ENCODE measurements at places on chromosomes 3 and 15.
A peak's percentile ranks its signal among the peaks of the same experiment; 100 is the strongest.

- DNase-seq: no peak
Observed at GRCh38 chr15:57872281-57873030, 165.9 kb downstream of the POLR2M start.

DNA sequence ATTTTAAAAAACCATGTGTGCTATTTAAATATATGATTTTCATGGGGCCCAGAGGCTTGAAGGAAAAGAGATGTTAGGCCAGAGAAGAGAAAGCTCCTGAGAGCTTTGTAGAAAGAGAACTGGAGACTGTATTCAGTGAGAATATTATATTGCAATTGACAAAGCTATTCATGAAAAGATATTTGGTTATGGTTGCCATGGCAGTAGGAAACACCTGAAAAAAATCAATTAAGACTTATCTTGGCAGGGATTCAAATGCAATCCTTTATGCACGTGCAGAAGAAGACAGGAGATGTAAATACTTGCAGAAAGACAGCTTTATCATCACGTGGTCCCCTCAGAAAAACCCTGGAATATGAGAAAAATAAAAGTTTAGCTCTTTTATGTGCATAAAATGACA lies 636.0 kb upstream of the TBL1XR1 start:
- no peak for DNase-seq

DNA sequence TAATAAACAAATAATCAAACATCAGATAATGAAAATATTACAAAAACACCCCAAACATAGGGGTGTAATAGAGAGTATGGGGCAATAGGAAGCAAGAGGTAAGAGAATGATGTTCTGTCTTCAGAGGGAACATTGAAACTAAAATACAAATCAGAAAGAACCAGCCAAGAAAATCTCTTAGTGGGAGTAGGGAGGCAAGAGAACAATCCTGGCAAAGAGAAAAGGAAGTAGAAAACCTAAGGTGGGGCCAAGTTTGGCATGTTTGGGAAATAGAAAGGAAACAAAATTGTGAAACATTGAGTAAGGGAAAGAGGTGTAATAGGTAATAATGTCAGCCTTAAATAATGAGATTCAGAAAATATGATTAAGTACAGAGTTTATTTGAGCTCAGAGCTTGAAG lies 467.1 kb downstream of the RBMS3 start:
- DNase-seq: no peak

GRCh38 chr3:116980099-116980498 lies 270.5 kb downstream of the TUSC7 start:
- no peak for DNase-seq

DNA sequence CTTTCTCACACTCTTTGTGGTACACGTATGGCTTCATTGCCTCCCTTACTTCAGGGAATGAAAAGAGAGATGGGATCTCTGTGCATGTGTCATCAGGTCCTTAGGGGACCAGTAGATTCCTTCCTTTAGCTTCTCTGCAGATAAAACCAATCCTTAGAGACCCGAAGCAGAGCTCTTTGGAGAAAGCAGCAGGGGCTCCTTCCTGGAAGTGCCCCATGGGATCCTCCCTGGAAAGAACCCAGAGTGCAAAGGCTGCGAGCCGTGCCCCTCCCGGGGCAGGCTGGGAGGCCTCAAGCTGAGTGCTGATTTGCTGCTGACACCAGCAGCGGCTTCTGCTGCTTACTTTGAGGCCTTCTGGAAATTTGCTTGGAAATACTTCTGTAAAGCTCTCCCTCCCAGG lies 328.6 kb upstream of the RGMA start:
- no peak for DNase-seq

DNA sequence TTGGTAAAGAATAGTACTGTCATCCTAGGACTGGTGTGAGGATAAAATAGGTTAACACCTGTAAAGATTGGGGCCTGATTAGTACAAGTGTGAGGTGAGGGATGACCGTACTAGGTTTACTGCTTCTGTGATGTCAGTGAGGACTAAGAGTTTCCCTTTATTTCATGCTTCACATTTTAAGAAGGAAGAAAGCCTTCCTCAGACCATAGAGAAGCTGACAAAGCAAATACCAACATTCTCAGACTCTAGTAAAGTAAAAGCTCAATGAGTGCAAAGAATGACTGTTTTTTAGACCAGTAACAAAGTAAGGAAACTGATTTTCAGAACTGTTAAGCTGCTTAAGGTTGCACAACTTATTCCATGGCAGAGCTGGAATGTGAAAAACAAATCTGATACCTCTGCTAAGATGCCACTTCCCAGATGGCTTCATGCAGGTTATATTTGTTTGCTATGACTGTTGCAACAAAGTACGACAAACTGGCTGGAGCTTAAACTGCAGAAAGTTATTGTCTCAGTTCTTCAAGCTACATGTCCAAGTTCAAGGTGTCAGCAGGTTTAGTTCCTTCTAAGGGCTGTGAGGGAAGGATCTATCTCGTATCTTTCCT lies 354.9 kb downstream of the RSL24D1 start:
- no peak for DNase-seq

DNA sequence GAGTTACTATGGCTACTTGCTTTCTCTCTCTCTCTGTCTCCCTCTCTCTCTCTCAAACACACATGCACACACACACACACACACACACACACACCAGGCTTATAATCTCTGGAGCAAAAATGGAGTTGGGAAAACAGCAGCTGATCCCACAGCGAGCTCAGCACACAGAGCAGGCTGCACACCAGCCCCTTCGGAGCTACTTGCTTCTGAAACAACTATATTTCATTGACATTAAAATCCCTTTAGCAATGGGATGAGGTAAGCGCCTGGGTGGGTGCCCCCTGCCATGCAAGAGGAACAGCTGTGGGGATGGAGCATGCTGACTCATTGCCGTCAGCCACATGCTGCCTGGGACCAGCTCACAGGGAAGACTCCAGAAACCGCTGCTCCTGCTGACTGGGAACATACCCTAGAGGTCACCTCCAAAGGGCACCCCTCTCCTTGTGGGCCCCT lies 45.7 kb downstream of the B3GNT5 start:
- DNase-seq: peak; percentile 96

DNA sequence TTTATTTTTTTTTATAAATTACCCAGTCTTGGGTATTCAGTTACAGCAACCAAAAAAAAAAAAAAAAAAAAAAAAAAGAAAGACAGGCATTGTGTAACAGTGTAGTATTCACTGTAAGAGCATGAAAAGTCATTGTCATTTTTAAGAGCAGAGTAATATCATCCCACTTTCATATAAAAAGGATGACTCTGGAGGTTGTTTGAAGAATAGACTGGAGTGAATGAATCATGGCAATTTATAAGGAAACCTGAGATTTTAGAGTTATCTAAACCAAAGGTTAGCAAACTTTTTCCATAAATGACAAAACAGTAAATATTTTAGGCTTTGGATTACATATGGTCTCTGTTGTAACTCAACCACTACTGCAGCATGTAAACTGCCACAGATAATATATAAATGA lies 794.9 kb downstream of the NTRK3 start:
- no peak for DNase-seq

- no peak for DNase-seq
Observed at GRCh38 chr15:41304149-41304770, 28.1 kb downstream of the OIP5 start.

DNA sequence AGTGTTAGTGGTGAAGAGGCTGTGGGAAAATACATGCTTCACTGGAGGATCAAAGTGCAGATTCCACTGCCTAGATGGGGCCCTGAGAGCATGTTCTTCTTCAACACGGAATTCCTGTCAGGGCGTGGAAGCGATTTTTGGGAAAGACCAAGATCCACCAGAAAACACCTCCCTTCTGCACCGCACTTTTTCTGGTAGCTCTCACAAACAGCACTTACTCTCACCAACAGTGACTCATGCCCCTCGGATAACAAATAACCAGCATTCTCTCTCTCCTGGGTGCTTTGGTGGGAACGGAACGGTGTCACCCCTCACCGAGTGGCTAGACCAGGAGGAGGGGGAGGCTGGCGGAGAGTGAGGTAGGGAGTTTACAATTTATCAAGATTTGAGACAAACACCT lies 40.1 kb downstream of the ADAMTSL3 start:
- no peak for DNase-seq

- DNase-seq: peak; percentile 19
Observed at GRCh38 chr3:197466586-197467399, 89.0 kb downstream of the BDH1 start.

GRCh38 chr15:63082366-63082765 lies 39.3 kb upstream of the LACTB start:
- no peak for DNase-seq

- no peak for DNase-seq
Observed at GRCh38 chr15:89371228-89372044, 36.8 kb upstream of the POLG start.

DNA sequence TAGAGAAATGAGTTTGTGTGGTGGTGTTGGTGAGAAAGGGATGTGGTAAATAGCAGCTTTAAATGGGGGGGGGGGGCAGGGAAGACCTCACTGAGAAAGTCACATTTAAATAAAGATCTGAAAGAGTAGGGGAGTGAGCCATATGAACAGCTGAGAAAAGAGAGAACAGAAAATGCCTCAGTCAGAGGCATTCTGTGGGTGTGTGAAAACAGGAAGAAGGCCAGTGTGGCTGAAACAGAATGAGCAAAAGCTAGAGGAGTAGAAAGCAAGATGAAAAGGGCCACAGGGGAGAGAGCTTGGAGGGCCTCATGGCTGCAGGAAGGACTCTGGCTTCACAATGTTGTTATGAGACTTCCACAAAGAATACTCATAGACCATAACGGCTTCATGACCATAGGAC lies 783.3 kb downstream of the ZPLD1 start:
- no peak for DNase-seq

DNA sequence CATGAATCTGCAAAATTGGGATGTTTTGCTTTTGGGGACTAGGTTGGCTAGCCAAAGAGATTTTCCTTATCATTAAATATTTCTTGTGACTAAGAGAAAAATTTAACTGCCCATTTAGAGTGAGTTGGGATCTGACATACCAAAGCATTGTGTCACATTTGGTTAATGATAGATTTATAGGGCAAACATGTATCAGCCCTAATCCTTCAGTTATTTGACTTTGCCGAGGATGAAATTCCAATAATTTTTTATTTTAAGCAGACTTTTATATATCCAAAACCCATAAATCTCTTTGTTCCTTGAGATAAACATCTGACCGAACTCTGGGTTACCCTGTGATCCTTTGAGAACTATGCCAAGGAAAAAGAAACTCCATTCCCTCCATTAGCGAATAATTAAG lies 218.9 kb downstream of the CDIN1 start:
- no peak for DNase-seq

GRCh38 chr15:77002954-77003912 lies 8.3 kb downstream of the PSTPIP1 start:
- peak; percentile 96 for DNase-seq

GRCh38 chr15:81942157-81942556 lies 103.7 kb downstream of the MEX3B start:
- no peak for DNase-seq
